ENCODE measurements at places on chromosomes 4 and X. TPM values are rescaled to one million over a fixed set of nuclear protein-coding genes. Genes with fewer than 3 reads are reported as not detected.

Gene UGT2B10
- not detected for total RNA-seq

Gene NAP1L5
- 3.0 TPM for total RNA-seq

Gene SLC39A8
- total RNA-seq = 20.4 TPM

Gene DRP2
- total RNA-seq = 1.3 TPM

Gene PCDH19
- total RNA-seq = 0.60 TPM

Gene CA5B
- total RNA-seq = 9.9 TPM
